Activated T-helper 1 cell treated with Interleukin-2 at 50 U/mL for 16 hours (primary cell): ENCODE measurements at places on chromosomes 13 and 19.
A peak's percentile ranks its signal among the peaks of the same experiment; 100 is the strongest.

- DNase-seq: peak; percentile 84
Measured at GRCh38 chr19:45038931-45039893, at the start of gene CLASRP. Gene CLASRP (plus strand): TSS chr19:45039045. CDS start chr19:45040213, 1,168 bp downstream.

DNA sequence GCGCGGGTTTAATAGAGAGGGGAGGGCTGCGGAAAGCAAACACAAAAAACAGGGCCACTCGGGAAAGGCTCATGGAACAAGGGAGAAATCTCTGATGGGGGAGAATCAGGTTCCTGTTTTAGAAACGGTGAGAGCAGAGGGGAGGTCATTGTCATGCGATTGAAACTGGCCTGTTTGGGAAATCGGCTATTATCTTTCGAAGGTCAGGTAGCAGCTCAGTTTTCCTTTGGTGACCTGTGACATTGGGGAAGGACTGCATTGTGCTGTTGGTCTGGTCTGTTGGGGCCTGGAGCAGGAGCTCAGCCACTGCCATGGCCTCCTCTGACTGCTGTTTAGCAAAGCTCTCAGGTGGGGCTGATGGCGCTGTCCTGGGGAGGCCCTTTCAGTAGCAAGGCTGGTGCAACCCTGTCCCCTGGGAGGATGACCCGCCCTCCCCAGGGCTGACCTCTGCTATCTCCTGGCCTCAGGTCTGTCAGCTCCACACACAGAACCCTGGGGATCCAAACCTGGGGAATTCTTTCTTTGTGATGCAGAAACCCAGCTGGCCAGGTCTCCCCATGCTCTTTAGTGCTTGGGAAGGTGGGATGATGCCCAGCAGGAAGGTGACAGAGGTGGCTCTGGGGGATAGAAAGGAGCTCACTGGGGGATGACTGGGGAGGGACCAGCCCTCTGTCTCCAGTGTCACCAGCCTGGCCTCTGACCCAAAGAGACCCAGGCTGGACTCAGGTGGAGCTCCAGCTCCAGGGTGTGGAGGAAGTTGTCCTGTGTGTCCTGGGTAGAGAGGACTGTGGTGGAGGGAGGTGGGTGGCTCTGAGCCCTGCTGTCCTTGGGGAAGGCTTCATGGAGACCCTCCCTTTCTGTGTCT lies 21.2 kb upstream of the CD177 start:
- DNase-seq: no peak

- DNase-seq: no peak
Measured at GRCh38 chr19:13016245-13016627, 21.0 kb downstream of the NFIX start.

DNA sequence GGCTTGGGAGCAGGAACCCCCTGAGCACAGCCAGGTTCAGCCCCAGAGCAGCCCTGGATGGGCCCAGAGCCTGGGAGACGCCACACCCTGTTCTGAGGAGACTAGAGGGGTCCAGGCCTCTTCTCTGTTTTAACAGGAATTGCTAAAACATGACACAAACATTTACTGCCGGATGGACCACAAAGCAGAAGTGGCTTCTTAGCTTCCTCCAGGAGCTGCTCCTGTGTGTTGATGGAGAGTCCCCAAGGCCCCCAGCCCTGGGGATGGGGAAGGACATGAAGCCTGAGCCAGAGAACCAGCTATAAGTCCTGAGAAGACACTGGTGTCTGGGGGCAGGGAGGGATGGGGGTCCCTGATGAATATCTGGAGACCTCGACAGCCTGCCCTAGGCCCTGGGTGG lies 14.6 kb downstream of the CEACAM3 start:
- no peak for DNase-seq

- no peak for DNase-seq
Measured at GRCh38 chr19:4399812-4400134, 574 bp downstream of the SH3GL1 start.

- no peak for DNase-seq
Measured at GRCh38 chr13:92843549-92843948, 383.1 kb upstream of the GPC6 start.

- DNase-seq: no peak
Measured at GRCh38 chr13:69373747-69374425, 733.7 kb upstream of the ATXN8OS start.

DNA sequence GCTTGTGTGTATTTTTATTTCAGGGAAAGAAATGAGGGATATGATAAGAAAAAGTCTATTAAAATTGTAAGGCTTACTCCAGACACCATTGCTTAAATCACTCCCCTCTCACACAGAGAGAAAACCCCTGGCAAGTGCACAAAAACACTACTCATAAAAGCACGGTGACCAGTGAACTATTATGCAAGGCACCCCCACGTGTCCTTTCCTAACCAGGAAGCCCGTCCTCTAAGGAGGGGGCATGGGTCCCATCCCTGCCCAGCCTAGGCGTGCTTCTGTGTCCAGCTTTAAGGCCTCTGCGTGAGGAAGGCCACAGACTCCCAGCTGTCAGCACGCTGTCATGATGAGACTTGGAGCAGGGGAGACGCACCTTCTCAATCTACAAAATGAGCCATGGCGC lies 83.5 kb downstream of the SLC7A1 start:
- DNase-seq: no peak

DNA sequence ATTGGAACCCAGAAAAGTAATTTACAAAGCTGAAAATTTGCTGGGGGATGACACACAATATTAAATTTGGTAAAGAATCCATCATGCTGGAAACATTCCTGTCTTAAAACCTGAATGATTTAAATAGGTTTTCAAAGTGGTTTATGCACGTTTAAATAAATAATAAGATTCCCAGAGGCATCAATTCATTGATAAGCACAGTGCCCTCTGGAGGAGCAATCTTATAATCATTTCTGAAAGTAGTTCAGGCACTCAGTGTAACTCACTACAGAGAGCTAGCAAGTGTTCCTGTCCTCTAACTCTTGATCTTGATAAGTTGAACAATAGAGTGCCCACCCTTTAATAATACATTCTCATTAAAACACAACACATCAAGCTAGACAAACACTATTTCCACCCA lies 43.5 kb upstream of the SHISA2 start:
- no peak for DNase-seq

DNA sequence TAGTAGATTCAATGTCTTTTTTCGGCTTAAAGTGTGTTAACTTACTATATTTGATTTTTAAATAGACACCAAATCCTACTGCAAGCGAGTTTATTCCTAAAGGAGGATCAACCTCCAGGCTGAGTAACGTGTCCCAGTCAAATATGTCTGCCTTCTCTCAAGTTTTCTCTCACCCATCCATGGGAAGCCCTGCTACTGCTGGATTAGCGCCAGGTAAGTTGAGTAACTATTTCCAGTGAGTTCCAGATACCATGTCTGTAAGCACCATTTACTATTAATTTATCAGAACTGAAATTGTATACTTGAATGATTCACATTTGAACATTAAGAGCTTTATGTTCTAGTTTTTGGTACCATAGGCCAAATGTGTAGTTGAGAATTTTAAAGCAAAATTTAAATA lies 81.8 kb downstream of the PAN3 start:
- DNase-seq: no peak

GRCh38 chr19:39949026-39949747 lies 14.8 kb upstream of the FCGBP start:
- no peak for DNase-seq

DNA sequence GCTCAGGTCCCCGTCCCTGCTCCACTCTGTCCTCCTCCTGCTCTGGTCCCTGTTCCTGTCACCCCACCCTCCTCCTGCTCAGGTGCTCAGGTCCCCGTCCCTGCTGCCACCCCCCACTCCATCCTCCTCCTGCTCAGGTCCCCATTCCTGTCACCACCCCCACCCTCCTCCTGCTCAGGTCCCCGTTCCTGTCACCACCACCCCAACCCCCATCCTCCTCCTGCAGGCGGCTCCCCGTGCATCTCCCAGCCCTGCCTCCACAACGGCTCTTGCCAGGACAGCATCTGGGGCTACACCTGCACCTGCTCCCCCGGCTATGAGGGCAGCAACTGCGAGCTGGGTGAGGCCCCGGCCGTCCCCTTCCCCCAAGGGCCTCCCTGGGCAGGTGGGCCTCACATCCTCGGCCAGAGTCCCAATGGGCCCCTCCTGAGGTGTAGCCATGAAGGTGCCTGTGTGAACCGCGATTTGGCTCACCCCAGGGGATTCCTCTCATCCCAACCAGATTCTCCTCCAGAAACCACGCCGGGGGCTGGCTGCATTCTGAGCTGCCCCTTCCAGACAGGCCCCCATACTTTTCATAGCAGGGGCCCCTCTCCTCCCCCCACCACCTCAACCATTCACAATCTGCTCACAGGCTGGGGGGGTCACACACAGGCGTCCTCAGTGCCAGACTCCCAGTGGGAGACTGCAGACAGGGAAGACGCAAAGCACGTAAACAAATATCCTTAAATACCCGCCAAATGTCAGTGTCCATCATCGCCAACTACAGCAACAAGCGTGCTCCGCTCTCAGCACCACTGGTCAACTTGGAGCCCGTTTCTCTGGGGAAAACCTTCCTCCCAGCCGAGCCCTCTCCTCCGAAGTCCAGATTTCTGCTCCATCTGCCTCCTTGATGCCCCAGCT lies 4.6 kb downstream of the PROZ start:
- DNase-seq: no peak
